Smooth muscle cell of bladder (primary cell): ENCODE measurements at places on chromosomes 1 and 21. TPM values are rescaled to one million over a fixed set of nuclear protein-coding genes. Genes with fewer than 3 reads are reported as not detected.

Gene UBE2Q1
- total RNA-seq, result 21.0 and 27.9 TPM in 2 replicates

Gene TRPM2
- under 0.01 TPM in 2 replicates for total RNA-seq

Gene INKA2
- 1.6 and 1.7 TPM in 2 replicates for total RNA-seq

Gene IFI44
- total RNA-seq, result 4.8 and 8.0 TPM in 2 replicates

Gene AK2
- 71.7 and 93.1 TPM in 2 replicates for total RNA-seq

Gene CLCA2
- 0.14 and 0.18 TPM in 2 replicates for total RNA-seq

Gene DPH2
- total RNA-seq, result 10.0 and 12.0 TPM in 2 replicates

Gene RIPPLY3
- not detected in 2 replicates for total RNA-seq

Gene C4BPA
- under 0.01 TPM in 1 of 2 replicates, not detected in the other for total RNA-seq
